IPS DF 6.9 (cell line): ENCODE measurements at places on chromosomes 11 and 22.

GRCh38 chr11:88359114-88359513 lies 21.6 kb upstream of the CTSC start:
- H3K27ac ChIP-seq: no peak overlapping the region
- H3K4me3 ChIP-seq: no peak overlapping the region
- no peaks in the 10 kb centered on the region for H3K36me3 ChIP-seq
- H3K27me3 ChIP-seq: no peaks in the 10 kb centered on the region

DNA sequence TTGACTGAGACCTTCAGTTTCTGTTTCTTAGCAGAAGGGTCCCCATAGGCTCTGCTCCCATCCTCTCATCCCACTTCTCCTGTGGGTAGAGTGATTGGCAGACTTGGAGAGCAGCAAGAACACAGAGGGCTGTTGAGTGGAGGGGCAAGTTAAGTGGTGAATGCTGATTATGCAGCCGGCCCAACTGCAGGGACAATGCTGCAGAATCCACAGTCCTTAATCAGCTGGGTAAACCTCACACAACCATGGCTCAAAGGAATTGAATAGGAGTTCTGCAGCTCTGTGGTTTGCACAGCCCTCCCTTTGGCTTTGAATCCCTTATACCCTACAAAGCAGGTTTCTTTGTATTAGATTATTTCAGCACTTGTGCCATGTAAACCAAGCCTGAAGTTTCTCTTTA lies 161.1 kb downstream of the NAV2 start:
- H3K36me3 ChIP-seq: peaks cover 2% of the 10 kb centered on the region; the same call in 1 of the 2 replicates
- H3K4me1 ChIP-seq: peaks cover 10% of the 10 kb centered on the region
- no peak overlapping the region for H3K4me3 ChIP-seq
- no peak for DNase-seq
- H3K27me3 ChIP-seq: no peaks in the 10 kb centered on the region

GRCh38 chr11:119029340-119030028 lies 1.2 kb downstream of the SLC37A4 start:
- no peaks in the 10 kb centered on the region for H3K27me3 ChIP-seq
- peaks cover 8% of the 10 kb centered on the region for H3K4me1 ChIP-seq
- DNase-seq: no peak
- no peak overlapping the region for H3K27ac ChIP-seq
- H3K4me3 ChIP-seq: peak overlapping the region; percentile 79; the same call in 1 of the 2 replicates

- H3K27me3 ChIP-seq: no peaks in the 10 kb centered on the region
- DNase-seq: no peak
- no peak overlapping the region for H3K4me3 ChIP-seq
- H3K36me3 ChIP-seq: no peaks in the 10 kb centered on the region
- H3K27ac ChIP-seq: no peak overlapping the region
These were observed 940.0 kb downstream of the BRD1 start for GRCh38 chr22:48887394-48888332.

DNA sequence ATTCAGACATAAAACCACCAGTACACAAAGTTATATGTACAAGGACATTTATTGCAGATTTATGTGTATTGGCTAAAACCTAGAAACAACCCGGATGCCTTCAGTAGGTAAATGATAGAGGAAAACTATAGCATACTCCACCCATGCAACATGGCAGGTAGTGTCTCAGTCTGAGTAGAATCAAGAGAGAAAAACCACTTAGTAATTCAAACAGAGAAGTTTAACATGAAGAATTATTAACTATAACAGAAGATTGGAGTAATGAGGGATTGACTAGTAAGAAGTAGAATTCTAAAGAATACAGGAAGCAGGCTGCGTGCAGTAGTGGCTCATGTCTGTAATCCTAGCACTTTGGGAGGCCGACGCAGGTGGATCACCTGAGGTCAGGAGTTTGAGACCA lies 16.2 kb upstream of the SPTY2D1 start:
- H3K27me3 ChIP-seq: no peaks in the 10 kb centered on the region
- H3K27ac ChIP-seq: no peak overlapping the region
- H3K36me3 ChIP-seq: no peaks in the 10 kb centered on the region
- no peak for DNase-seq

GRCh38 chr11:103079833-103080232 lies 12.1 kb downstream of the DCUN1D5 start:
- no peaks in the 10 kb centered on the region for H3K4me1 ChIP-seq
- no peak overlapping the region for H3K27ac ChIP-seq
- no peak for DNase-seq
- H3K36me3 ChIP-seq: peaks cover 17% of the 10 kb centered on the region; the same call in 1 of the 2 replicates

GRCh38 chr11:2825261-2825888 lies 60.2 kb downstream of the CDKN1C start:
- DNase-seq: no peak
- H3K4me3 ChIP-seq: no peak overlapping the region
- no peak overlapping the region for H3K27ac ChIP-seq
- peaks cover 6% of the 10 kb centered on the region for H3K4me1 ChIP-seq
